ENCODE measurements at places on chromosomes 7 and 10. TPM values are rescaled to one million over a fixed set of nuclear protein-coding genes. Genes with fewer than 3 reads are reported as not detected.

CADPS2 gene
- total RNA-seq, result 0.03 TPM

SP4 gene
- total RNA-seq, result 0.84 TPM

HHEX gene
- 12.7 TPM for total RNA-seq

LIPJ gene
- total RNA-seq, result not detected

BAIAP2L1 gene
- 45.8 TPM for total RNA-seq

ZNF467 gene
- 1.1 TPM for total RNA-seq

RPEL1 gene
- total RNA-seq, result 0.07 TPM

OGDHL gene
- total RNA-seq, result 0.40 TPM

GPC2 gene
- total RNA-seq, result 1.0 TPM

GNGT1 gene
- total RNA-seq, result not detected

GRID1 gene
- 0.22 TPM for total RNA-seq

PDE1C gene
- 3.4 TPM for total RNA-seq

SLC39A12 gene
- not detected for total RNA-seq

PIK3AP1 gene
- total RNA-seq, result 0.64 TPM

FBXL13 gene
- 0.41 TPM for total RNA-seq

GIMAP8 gene
- total RNA-seq, result not detected

MYL10 gene
- not detected for total RNA-seq

LRRC61 gene
- total RNA-seq, result not detected

UBE2D4 gene
- total RNA-seq, result 10.0 TPM

DKK1 gene
- 538 TPM for total RNA-seq

RNLS gene
- 9.7 TPM for total RNA-seq

ADRA2A gene
- total RNA-seq, result not detected

GSTO2 gene
- 1.3 TPM for total RNA-seq

HOXA1 gene
- total RNA-seq, result 2.5 TPM

RNF32 gene
- total RNA-seq, result 1.9 TPM

SPDYE5 gene
- total RNA-seq, result not detected

TFPI2 gene
- total RNA-seq, result 250 TPM

FFAR4 gene
- 0.13 TPM for total RNA-seq

CCDC172 gene
- total RNA-seq, result not detected

HPSE2 gene
- not detected for total RNA-seq

CABCOCO1 gene
- total RNA-seq, result 0.19 TPM

AKR1C3 gene
- 1,294 TPM for total RNA-seq

PON3 gene
- total RNA-seq, result 38.1 TPM
